ENCODE measurements at places on chromosomes 3 and 15.

DNA sequence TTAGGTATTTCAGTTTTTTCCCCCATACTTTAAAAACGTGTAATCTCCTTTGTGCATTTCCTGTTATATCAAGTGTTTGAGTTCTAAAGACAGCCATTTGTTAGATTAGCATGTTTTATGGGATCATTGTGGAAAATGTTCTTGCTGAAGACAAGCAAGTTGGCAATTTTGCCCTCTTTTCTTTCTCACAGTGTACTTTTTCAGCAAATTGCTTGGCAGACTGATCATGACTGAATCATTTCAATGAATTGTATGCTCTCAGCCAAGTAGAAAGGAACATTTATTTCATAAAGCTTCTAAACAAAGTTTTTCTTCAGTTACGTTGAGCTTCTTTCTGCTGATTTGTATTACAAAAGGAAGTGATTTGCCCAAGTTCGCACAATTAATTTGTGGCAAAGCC, 51.6 kb downstream of the ATG7 start:
- no peak for DNase-seq

GRCh38 chr15:36953346-36953745, 147.0 kb downstream of the MEIS2 start:
- no peak for DNase-seq

- DNase-seq: no peak
Observed at GRCh38 chr15:33218071-33218491, 23.6 kb upstream of the FMN1 start.

DNA sequence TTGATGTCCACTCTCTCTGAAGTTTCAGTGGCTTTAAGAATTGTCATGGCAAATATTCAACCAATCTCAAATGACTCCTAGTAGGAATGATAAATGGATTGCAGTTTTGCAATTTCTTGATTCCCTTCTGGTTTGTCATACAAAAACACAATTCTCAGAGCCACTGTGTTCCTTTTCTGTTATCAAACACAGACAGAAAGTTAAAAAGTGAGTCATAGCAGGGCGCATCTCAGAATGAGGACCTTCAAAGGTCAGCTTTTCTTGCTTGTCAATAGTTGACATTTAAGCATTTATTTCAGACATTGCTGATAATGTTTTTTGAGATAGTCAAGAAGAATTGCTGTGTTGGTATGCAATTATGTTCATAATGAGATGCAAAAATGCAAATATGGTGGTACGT, 405.9 kb downstream of the NR2F2 start:
- no peak for DNase-seq

DNA sequence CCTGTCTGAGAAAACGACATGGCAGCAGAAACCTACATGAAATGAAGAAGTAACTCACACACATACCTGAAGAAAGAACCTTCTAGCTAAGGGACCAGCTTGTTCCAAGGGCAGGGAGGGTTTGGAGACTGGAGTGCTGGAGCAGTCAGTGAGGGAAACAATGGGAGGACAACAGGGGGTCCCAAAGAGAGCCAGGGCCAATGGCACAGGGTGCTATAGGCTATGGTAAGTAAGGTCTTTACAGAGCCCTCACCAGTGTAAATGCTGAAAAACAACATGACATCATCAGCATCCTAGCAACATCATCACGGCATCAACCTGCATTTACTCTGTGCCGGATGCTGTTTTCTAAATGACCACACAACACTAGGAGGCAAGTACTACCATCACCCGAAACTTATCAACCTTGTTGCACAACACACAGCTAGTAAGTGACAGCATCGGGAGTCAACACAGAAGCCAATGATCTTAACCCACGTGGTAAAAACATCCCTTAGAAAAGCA, 449.5 kb upstream of the WNT5A start:
- DNase-seq: no peak

Measured in T-helper 22 cell (primary cell).